ENCODE measurements at places on chromosomes 7 and 10.

- DNase-seq, result peak; percentile 36
These were observed 538 bp downstream of the TFAM start for GRCh38 chr10:58385784-58386112.

DNA sequence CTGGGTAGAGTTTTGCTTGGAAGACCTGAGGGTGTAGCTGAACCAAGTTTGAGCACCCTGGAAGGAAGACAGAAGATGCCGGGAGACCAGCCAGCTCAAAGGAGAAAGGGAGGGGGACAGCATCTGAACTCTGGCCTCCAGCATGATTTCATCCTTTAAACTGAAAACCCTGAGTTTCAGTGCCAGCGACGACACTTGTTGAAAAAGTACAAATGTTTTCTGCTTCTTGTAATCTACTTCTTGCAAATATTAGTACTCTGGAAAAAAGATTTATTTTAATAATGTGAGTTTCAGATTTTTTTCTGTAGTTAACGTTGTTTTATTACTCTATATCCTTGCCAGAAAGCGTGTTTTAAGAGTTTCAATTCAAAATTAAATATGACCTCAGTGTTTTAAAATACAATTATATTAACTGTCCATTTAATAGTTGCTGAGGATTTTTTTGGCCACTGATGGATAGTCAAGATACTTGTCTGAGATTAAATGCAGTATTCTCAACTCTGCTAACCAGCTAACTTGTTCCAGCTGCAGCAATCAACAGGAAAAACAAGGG lies 227.7 kb downstream of the MGMT start:
- DNase-seq, result no peak

DNA sequence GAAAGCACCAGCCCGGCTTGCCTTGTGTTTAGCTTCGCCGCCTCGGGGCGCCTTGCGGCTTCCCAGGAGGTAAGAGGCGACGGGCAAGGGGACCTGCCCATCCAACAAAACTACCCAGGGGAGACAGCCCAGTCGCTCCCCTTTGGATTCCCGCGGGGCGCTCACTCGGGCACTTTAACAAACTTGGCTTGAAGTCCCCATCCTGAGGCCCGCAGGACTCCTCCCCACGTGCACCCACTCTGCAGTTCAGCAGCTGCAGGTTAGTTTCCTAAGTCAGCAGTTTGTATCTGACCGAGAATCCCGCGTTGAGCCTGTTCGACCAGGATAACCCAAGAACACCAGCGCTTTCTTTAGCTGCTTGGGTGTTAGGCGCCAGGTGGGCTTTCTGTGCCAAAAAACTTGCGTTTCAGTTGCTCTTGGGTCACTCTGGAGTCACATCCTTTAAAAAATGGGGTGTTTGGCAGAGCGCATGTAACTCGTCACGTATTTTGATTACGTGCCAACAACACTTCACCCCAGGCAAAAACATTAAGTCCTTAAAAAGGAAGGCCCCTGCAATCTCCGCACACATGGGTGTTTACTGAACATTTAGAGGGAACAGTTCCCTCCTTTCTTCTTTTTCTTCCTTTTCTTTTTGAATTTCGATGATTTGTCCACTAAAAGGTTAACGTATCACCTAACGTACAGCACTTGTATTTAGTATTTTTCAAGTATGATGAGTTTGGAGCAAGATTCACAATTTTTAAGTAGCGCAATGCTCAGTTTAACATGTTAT lies 876 bp downstream of the DNAH11 start:
- DNase-seq, result no peak

GRCh38 chr7:51062222-51062987 lies 254.2 kb downstream of the COBL start:
- DNase-seq, result no peak

GRCh38 chr7:150801946-150802771 lies 1.6 kb downstream of the TMEM176A start:
- DNase-seq, result no peak

DNA sequence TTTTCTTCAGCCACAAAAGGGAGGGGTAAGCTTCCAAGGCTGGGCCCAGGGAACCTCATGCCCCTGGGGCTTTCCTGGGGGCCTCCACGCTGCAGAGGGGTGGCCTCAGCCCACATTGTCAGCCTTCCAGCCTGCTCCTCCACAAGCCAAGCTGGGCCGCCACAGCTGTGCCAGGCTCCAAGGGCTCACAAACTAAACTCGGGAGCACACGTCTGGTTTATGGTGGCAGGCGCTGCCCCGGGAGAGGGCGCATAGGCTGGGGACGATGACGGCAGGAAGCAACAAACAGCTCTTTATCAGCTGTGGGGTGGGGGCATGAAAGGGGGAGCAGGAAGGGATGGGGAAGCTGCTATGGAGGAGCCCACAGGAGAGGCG lies 6.3 kb upstream of the CDH23 start:
- DNase-seq, result no peak

- DNase-seq, result no peak
These were observed 10.0 kb downstream of the FAM171A1 start for GRCh38 chr10:15361131-15361530.

DNA sequence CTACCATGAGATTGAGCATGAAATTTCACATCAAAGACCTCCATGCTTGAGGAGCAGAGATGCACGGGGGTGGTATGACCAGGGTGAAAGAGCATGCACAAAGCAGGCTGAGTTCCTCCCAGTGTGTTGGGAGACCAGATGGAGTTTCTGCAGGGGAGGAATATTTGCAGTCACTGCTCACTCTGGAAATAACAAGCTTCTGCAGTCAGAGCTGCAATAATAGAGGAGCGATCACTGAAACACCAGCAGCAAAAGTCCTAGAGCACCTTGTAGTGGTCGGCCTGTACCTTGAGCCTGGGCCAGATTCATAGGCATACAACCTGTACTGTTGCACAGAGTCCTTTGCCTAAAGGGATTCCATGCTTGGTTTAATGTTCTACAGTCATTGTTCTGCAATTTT lies 184.5 kb upstream of the SP8 start:
- no peak for DNase-seq

DNA sequence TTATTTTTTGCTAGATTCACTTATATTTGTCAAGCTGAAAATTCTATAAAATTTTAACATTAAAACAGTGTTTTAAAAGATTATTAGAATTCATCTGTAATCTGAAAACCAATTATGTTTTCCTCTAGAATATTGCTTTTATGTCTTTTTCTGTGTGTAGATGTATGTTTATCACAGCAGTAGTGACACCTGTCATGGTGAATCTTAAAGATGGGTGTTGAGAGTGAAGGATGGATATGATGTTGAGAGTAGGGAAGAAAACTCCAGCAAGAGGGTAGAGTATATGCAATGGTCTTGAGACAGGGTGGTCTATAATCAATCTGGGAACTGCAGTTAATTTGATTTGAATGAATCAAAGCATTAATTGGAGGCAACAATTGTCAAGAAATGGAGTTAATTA lies 336.9 kb upstream of the CDC14C start:
- no peak for DNase-seq

- no peak for DNase-seq
These were observed at the start of gene ELN for GRCh38 chr7:74027683-74028320. Gene ELN, plus strand, starts transcription at chr7:74028173. Its CDS starts 15 bp downstream, at chr7:74028188.

- no peak for DNase-seq
These were observed 201.5 kb downstream of the GRID1 start for GRCh38 chr10:86164960-86165630.

DNA sequence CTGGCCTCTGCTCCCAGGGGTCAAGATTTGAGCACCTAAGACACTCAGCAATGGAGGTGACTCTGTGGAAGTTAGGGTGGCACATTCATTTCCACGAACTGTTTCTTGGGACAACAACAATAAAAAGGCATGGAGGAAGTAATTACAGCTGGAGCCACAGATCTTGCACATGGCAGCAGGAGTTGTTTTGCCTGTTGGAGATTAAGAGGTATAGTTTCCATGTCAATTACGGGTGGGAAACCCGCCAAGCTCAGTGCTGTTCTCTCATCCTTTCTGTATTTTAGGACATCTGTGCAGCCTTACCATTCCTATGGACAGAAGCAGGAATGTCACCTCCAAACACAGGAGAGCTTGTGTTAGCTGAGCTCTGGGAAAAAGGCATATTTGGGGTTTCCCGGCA lies 201.2 kb downstream of the SNX10 start:
- DNase-seq, result no peak

DNA sequence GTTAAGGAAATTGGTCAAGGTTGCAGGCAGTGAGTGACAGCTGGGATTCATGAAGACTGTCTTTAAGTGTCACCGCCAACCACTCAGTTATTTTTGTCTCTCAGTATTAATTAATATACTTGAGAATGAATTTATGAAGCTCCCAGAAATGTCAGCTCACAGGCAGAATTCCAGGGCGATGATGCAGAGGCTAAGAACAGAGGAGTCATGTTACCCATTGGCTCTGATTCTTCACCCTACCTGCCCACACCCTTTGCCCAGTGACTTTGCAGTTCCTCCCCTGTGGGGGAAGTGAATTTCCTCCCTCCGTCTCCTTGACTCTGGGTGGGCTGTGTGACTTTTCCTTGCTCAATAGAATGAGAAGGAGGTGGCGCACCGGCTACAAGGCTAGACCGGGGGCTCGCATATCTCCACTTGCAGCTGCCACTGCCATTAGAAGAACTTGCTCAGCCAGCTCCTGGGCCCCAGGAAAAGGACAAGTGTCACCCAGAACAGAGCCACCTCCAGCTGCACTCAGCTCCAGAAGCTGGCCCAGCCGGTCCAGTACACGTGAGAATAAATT lies 157.1 kb upstream of the PRKCQ start:
- DNase-seq, result no peak

DNA sequence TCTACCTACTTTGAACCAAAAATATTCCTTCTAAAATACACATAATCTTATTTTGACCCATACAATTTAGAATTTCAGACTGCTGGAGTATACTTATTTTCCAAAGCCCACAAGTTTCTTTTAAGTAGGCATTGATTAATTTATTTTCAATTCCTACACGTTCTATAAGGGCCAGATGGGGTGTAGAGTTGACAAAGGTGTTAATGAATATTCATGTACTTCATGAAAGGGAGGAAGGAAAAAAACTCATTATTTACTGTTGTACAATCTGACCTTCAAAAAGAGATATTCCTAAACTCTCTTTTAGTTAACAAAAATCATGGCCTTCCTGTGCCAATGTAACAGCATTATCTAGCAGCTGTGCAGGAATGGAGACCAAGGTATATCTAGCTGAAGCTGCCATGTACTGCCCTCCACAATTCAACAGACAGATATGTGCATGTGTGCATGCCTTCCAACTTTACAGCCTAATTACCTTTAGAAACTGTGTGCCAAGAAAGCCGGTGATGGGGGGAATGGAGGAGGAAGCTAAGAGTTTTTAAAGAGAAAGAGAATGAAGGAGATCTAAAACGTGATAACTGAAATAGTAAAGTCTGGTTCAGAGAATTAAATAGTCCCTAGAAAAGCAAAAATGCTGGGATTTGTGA lies 108.9 kb downstream of the UPF2 start:
- no peak for DNase-seq

GRCh38 chr7:106599343-106599698 lies 61.6 kb downstream of the CCDC71L start:
- no peak for DNase-seq

DNA sequence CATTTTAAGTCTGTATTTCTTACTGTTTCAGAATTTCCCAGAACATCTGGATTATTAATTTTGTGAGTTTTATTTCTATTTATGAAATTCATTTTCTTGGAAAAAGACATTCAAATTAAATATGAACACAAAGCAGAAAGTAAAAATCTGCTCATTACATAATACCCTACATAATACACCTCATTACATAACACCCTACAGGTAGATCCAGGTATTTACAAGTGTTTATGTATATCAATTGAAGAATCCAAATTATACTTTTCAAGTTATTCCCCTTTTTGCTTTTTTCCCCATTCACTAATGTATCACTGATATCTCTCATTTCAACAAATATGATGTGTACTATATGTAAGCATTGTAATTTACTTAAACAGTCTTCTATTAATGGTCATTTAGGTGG lies 129.1 kb downstream of the USP6NL start:
- DNase-seq, result no peak

DNA sequence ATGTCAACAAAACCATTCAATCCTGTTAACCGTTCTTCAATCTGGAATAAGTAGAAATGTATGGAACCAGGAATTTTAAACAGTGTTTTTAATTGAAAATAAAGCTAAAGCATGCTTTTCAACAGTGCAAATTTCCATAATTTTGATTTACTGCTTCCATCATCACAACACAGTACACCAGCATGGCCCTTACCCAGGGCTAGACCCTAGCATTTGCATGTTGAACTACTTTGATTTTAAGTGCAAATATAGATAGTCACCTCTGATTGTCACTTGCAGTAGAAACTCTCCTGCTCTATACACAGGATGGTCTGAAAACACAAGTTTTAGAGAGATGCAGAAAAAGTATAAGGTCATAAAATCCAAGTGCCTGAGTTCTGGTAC lies 12.1 kb downstream of the SKIDA1 start:
- DNase-seq, result no peak

- DNase-seq, result no peak
These were observed 462.3 kb downstream of the PHTF2 start for GRCh38 chr7:78260826-78261225.

DNA sequence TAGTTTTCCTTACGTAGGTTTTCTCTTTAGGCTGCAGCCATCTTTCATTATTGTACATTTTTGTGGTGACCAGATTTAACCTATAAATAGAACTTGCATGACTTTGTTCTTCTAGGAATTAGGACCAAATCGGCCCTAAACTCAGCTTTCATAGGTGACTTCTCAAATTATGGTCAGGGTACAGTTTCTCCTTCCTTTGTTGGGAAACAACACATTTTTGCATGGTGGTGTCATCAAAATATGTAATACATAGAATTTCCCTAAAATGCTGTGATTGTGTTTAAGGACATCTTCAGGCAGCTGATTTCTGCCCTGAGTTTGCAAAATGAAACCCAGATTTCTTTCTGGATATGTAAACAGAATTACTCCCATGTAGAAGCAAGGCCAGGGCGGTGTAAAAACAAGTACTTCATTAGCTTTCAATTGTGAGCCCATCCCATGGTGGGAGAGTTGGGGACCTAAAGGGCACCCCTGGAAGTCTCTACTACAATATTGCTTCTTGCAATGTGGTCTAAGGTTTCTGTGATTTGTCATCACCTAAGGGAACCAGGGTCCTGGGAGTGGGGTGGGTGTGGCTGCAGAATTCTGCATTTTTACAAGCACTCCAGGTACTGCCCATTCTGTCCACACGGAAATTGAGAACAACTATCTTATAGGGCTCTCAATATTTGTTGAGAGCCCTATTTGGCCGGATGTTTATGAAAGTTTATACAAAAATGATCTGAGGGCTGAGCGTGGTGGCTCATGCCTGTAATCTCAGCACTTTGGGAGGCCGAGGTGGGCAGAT lies 121.0 kb upstream of the FAM171A1 start:
- no peak for DNase-seq

DNA sequence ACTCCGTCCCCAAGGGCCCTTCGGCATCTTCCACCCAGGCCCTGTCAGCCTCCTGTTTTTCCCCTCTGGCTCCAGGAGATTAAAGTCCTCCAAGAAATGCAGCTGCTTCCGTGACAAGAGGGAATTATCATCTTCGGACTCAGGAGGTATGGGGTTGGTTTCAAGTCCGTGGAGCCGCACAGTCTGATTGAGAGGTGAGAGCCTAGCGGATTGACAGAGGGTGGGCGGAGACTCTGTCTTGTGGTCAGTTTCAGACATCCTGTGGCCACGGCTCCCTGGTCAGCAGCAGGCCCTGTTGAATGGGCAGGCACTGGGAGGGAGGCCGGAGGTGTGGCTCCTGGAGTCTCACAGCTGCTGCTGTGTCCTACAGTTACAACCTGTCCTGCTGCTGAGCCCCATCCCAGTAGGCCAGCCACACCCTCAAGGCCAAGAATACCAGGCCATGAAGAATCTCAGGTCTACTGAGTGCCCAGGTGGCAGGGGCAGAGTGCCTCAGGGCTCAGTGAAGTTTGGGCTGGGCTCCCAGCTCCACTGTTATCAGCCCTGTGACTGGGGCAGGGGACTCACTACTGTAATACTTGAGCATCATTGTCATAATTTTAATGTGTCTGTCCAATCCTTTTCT lies 49.3 kb upstream of the ZNF716 start:
- DNase-seq, result no peak

GRCh38 chr10:101879456-101880231 lies 36.0 kb upstream of the KCNIP2 start:
- DNase-seq, result no peak
